ENCODE measurements at places on chromosomes 2 and 18. TPM values are rescaled to one million over a fixed set of nuclear protein-coding genes. Genes with fewer than 3 reads are reported as not detected.

The NEUROD1 gene
- total RNA-seq: not detected

The PSD4 gene
- 0.08 TPM for total RNA-seq

The EVX2 gene
- total RNA-seq: not detected

The COL3A1 gene
- 1,200 TPM for total RNA-seq

The PJVK gene
- total RNA-seq: 0.60 TPM

The PLGLB2 gene
- total RNA-seq: 0.23 TPM

The SERPINB10 gene
- total RNA-seq: not detected

The EMX1 gene
- not detected for total RNA-seq

The LYPD6B gene
- total RNA-seq: not detected

The PRSS56 gene
- total RNA-seq: not detected

The HK2 gene
- total RNA-seq: 30.7 TPM

The ZNF513 gene
- 5.4 TPM for total RNA-seq

The USP34 gene
- 78.6 TPM for total RNA-seq

The C2orf66 gene
- total RNA-seq: 0.08 TPM

The RGPD4 gene
- total RNA-seq: not detected

The TP53I3 gene
- total RNA-seq: 18.8 TPM

The FBXO41 gene
- total RNA-seq: 0.23 TPM

The SCYGR8 gene
- not detected for total RNA-seq

The EMILIN1 gene
- total RNA-seq: 319 TPM

The FAM110C gene
- total RNA-seq: under 0.01 TPM

The TRIM43 gene
- total RNA-seq: not detected

The RAB12 gene
- total RNA-seq: 49.5 TPM

The RGPD5 gene
- 23.0 TPM for total RNA-seq

The EPAS1 gene
- 9.3 TPM for total RNA-seq

The MBP gene
- 28.9 TPM for total RNA-seq

The PLEKHH2 gene
- total RNA-seq: 0.60 TPM

The XIRP2 gene
- total RNA-seq: under 0.01 TPM

The IL36G gene
- not detected for total RNA-seq

The MYOM1 gene
- 0.98 TPM for total RNA-seq

The TBR1 gene
- total RNA-seq: not detected

The FEV gene
- not detected for total RNA-seq

The LHCGR gene
- total RNA-seq: not detected

The STPG4 gene
- 0.23 TPM for total RNA-seq
